Mammary epithelial cell (primary cell): ENCODE measurements at places on chromosomes 2 and 18. TPM values are rescaled to one million over a fixed set of nuclear protein-coding genes. Genes with fewer than 3 reads are reported as not detected.

DNA sequence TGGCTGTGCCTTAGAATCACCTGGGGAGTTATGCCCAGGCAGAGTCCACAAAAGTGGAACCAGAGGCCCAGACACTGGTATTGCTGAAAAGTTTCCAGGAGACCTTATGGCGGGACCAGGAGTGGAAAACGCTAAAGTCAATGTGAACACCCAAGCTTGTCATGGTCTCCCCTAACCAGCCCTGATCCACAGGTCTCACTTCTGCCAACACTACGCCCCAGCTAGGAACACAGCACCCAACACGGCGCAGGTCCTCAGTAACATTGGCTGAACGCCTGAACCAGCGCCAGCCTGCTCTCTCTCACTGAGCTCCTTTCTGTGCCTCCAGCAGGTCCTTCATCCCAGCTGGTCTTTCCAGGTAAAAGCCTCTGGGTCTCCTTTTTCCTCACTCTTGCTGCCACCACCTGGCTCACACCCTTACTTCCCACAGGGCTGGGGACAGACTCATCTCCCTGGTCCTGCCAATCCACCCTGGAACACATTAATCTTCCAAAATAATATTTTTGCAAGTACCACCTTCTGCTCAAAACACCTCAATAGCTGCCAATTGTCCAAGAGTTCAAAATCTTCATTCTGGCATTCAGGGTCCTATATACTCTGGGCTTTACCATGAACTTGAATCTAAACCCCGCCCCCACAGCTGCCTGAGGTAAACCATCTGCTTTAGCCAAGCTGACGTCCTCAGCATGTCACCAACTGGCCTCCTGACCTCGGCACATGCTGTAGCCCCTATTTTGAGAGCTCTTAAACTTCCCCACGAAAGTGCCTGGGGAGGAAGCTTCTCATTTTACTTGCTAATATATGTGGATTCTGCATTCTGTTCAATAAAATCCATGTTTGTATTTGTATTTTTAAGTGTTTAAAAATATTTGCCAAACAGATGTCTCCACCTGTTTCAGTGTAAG, 34.6 kb downstream of the ADCY3 start:
- no peak for DNase-seq

DNA sequence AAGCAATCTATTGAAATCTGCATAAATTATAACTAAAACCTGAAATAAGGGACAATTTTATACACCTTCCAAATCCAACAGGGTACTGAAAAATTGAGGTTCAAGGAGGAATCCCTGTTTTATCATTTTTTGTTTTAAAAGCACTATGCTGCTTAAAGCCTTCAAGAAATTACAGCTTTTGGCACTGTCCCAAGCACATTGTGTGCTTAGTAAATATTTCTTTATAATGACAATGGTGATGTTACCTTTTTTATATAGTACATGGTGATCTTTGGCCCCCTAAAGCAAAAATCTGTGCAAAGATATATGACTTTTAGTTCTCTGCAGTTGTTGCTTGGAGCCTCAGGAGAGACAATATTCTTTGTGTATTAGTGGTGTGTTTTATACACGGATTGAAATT, 71.6 kb upstream of the EFEMP1 start:
- DNase-seq: no peak

- peak; percentile 65 for DNase-seq
Observed at GRCh38 chr18:21703241-21703820, 1.2 kb downstream of the ABHD3 start.

DNA sequence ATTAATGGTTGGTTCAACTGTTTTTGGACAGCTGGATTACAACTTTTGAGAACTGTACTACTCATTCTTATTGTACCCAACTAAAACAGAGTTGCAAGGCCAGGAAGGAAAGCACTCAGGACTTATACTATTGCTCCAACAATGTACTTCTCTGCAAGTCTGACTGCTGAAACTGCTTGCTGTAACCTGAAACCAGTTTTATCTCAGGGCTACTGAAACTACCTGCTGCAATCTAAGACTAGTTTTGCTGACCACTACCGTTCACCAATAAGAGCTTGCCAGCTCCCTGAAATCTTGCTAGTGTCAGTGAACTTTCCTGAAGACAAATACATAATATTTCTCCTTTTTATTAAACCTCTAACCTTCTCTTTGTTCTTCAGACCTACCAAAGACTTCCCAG, 157.3 kb downstream of the CDCA7 start:
- DNase-seq: no peak

GRCh38 chr2:164187121-164187520, 434.2 kb downstream of the GRB14 start:
- DNase-seq: no peak

GRCh38 chr2:196131384-196131937, 39.9 kb downstream of the STK17B start:
- DNase-seq: peak; percentile 35

- DNase-seq: no peak
Observed at GRCh38 chr2:16477648-16478047, 188.0 kb downstream of the CYRIA start.

- no peak for DNase-seq
Observed at GRCh38 chr2:220041447-220041846, 414.0 kb downstream of the SLC4A3 start.

DAW1 gene
- total RNA-seq: not detected in 2 replicates

GALR1 gene
- total RNA-seq: not detected

- DNase-seq: peak; percentile 58
Observed at GRCh38 chr18:51340332-51340731, 142.9 kb upstream of the MEX3C start.

DNA sequence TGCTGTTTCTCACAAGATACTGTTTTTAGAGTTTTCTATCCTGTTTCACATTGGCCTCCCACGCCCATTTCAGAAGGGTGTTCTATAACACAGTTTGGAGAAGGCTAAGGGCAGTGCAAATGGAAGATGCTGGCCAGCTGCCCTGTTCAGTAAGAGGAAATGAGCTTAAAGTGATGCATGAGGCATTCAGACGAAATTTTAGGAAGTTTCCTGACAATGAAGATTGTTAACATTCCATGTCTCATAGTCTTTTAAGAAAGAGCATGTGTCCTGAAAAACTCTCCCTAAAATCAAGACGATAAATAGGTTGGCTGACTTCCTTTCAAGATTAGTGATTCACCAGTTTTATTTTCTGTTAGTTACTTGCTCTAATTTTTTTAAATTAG, 484.2 kb upstream of the NRP2 start:
- no peak for DNase-seq
